ENCODE measurements at places on chromosomes 6 and 20. TPM values are rescaled to one million over a fixed set of nuclear protein-coding genes. Genes with fewer than 3 reads are reported as not detected.

The TBXT gene
- not detected for total RNA-seq

- no peak for DNase-seq
Measured at GRCh38 chr6:107331409-107332386, 127.7 kb downstream of the PDSS2 start.

DNA sequence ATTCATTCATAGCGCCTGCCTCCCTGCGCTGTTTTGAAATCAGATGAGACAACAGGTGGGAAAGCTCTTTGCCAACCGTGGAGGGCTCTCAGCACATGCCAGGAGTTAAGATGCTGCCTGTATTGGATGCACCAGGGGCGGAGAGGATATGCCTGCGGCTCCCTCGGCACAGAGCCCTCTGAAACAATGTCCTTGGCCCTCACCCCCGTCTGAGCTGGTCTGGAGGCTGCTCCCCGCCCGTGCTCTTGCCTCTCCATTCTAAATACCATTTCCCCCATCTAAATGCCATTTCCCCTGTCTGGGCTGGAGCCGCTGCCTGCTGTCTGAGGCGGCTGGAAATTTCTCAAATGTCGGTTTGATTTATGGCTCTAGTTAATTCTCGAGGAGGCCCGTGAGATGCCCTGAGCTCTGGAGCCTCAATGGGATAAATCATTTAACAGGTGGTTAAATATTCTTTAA lies 50.8 kb upstream of the MLN start:
- peak; percentile 15 for DNase-seq

- DNase-seq = peak; percentile 40
Measured at GRCh38 chr6:30238178-30238795, 25.1 kb upstream of the TRIM26 start.

- DNase-seq = peak; percentile 92
Measured at GRCh38 chr20:31560094-31560745, 44.9 kb upstream of the ID1 start.

- DNase-seq = peak; percentile 11
Measured at GRCh38 chr20:219290-220115, 7.6 kb upstream of the DEFB129 start.

- peak; percentile 9 for DNase-seq
Measured at GRCh38 chr20:61980647-61981583, 84.8 kb downstream of the TAF4 start.

GRCh38 chr6:53630533-53631226 lies 34.9 kb downstream of the KLHL31 start:
- no peak for DNase-seq

The SIM1 gene
- total RNA-seq = under 0.01 TPM

- no peak for DNase-seq
Measured at GRCh38 chr6:14641423-14642135, 524.0 kb downstream of the CD83 start.

- no peak for DNase-seq
Measured at GRCh38 chr6:88472851-88473525, 306.8 kb upstream of the CNR1 start.

- no peak for DNase-seq
Measured at GRCh38 chr6:5104667-5105066, 19.5 kb downstream of the PPP1R3G start.

DNA sequence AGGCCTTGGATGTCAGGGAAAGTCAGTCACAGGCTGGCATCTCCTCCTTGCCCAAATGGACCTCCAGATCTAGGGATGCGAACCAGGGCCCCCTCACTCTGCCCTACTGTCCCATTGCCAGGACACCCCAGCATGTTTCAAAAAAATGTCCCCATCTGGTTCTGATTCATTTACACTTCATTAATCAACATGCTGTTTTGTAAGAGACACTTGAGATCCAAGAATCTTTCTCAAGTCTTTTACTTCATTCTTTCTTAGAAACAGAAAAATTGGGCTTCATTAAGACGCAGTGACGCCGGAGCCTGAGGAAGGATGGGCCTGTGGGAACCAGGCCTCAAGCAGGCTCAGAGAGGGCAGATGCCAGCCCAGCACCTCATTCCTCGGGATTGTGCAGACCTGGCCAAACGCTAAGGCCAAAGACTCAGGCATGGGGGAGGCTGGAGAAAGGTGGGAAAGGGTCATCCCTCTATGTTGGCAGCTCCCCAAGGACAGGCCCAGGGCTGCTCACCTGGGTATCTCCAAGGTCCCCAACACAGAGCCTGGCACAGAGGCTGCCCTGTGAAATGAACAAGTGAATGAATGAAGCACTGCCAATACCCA lies 3.8 kb downstream of the RSPO4 start:
- DNase-seq = no peak

GRCh38 chr6:117550618-117551242 lies 51.6 kb downstream of the GOPC start:
- no peak for DNase-seq

DNA sequence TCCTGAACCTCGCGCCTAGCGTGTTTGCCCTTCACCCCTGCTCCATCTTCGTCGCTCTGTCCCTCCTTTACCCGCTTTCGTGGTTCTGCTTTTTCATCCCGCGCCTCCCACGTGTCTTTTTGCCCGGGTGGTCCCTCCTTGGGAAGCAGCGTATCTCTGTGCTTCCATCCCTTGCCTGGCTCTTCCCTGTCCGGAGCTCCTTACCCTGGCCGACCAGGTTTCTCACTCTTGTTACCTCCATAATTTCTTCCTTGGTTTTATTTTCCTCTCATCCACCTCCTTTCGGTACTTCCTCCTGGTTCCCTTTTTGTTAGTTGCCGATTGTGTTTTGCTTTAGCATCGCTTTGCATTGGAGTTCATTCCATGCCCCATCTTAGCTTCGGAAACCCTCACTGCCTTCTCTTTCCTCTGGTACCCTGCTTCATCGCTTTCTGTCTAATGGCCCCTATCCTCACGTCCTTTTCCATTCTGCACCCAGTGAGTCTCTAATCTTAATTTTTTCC lies 735 bp downstream of the FAM135A start:
- DNase-seq = peak; percentile 10

- no peak for DNase-seq
Measured at GRCh38 chr6:11806561-11807317, 28.1 kb upstream of the ADTRP start.

DNA sequence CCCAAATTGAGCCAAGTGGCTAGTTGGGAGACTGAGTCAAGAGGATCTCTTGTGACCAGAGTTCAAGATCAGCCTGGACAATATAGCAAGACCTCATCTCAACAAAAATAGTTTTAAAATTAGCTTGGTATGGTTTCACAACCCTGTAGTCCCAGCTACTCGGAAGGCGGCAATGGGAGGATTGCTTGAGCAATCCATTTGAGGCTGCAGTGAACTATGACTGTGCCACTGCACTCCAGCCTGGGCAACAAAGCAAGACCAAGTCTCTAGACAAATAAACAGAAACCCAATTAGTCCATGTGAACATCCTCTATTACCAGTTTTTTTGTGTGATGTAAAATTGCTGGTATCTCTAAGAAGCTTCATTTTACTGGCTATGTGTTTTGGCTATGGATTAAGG lies 106.2 kb downstream of the TULP4 start:
- no peak for DNase-seq

DNA sequence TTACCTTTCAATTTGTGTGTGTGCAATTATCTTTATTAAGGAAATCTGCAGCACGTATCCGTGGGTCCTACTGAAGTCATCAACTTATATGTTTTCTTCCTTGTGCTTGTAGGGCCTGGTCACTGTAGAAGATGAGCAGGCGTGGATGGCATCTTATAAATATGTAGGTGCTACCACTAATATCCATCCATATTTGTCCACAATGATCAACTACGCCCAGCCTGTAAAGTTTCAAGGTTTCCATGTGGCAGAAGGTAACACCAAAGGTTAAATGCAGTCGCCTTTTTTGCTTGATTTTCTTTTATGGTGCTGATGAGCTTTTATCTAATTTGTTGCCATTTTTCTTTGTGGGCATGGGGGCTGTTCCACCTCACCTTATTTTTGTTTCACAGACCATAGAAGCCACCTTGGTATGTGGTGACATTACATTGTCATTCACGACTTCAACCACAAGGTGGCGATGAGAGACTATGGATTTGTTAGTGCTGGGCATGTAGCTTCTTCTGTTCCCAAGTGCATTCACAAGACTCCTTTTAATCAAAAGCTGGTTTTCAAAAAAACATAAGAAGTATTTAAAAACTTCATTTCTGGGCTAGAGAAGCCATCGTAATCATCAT lies 106.5 kb upstream of the LAMP5 start:
- DNase-seq = peak; percentile 83

- no peak for DNase-seq
Measured at GRCh38 chr6:138011413-138011812, 95.8 kb downstream of the PERP start.

DNA sequence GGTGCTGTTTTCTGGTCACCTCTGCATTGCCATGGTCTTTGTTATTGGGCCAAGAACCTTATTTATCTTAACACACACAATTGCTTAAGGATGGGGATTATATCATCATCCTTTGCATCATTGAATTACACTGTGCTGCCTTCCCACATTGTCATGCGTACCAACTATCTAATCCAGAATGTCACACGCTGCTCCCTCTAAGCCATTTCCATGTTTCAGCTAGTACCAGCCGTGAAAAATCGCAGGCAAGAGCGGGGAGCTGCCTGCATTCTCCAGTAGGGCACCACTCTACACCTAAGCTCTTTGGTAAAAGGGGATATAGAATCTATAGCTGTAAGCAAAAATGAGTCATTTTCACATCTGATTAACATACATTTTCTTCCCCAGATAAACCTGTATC lies 277.0 kb downstream of the PRL start:
- no peak for DNase-seq

- no peak for DNase-seq
Measured at GRCh38 chr20:47303736-47304135, 52.8 kb downstream of the ZMYND8 start.

- no peak for DNase-seq
Measured at GRCh38 chr6:135418040-135418760, 79.3 kb downstream of the AHI1 start.

The TSBP1 gene
- not detected for total RNA-seq

DNA sequence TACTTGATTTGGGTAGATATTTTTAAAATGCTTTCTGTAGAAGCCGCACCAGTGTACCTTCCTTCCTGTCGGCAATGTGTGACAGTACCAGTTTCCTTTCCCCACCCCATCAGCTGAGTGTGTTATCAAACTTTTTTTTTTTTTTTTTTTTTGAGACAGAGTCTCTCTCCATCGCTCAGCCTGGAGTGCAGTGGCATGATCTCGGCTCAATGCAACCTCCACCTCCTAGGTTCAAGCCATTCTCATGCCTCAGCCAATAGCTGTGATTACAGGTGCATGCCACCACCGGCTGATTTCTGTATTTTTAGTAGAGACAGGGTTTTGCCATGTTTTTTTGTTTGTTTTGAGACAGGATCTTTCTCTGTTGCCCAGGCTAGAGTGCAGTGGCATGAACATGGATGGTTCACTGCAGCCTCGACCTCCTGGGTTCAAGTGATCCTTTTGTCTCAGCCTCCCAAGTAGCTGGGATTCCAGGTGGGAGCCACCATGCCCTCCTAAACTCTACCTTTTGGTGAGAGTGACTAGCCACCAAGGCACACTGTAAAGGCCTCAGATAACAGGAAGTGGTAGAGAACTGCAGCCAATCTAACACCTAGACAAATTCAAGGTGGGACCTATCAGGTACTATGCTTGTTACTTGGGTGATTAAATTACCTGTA lies 26.5 kb upstream of the ZBTB22 start:
- no peak for DNase-seq

GRCh38 chr6:167528239-167528638 lies 203.4 kb downstream of the TTLL2 start:
- no peak for DNase-seq

DNA sequence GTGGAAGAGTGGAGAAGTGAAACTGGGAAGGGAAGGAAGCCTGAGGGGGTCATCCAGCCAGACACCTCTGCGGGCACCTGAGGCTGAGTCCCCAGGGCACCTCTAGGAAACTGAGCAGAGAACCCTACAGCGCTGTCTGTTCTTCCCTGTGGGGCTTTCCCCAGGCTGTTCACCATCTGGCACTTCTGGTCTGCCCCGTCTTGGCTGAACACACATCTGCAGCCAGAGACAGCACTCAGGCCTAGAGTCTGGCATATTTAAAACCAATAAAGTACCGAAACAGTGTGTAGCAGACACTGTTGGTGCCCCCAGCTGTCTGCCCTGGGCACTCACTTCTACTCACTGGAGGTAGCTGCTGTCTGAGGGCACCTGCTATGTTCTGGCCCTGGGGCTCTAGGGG lies 9.4 kb upstream of the ARFGEF2 start:
- no peak for DNase-seq

GRCh38 chr6:130997061-130997753 lies 65.8 kb downstream of the EPB41L2 start:
- DNase-seq = peak; percentile 70

- DNase-seq = no peak
Measured at GRCh38 chr6:14921170-14921569, 324.7 kb upstream of the JARID2 start.

DNA sequence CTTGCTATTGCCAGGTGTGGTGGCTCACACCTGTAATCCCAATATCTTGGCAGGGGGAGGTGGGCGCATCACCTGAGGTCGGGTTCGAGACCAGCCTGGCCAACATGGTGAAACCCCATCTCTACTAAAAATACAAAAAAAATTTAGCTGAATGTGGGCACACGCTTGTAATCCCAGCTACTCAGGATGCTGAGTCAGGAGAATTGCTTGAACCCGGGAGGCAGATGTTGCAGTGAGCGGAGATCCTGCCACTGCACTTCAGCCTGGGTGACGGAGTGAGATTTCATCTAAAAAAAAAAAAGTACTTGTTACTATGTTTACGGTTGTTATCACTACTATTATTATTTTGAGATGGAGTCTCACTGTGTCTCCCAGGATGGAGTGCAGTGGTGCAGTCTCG lies 3.0 kb downstream of the PPT2 start:
- no peak for DNase-seq

DNA sequence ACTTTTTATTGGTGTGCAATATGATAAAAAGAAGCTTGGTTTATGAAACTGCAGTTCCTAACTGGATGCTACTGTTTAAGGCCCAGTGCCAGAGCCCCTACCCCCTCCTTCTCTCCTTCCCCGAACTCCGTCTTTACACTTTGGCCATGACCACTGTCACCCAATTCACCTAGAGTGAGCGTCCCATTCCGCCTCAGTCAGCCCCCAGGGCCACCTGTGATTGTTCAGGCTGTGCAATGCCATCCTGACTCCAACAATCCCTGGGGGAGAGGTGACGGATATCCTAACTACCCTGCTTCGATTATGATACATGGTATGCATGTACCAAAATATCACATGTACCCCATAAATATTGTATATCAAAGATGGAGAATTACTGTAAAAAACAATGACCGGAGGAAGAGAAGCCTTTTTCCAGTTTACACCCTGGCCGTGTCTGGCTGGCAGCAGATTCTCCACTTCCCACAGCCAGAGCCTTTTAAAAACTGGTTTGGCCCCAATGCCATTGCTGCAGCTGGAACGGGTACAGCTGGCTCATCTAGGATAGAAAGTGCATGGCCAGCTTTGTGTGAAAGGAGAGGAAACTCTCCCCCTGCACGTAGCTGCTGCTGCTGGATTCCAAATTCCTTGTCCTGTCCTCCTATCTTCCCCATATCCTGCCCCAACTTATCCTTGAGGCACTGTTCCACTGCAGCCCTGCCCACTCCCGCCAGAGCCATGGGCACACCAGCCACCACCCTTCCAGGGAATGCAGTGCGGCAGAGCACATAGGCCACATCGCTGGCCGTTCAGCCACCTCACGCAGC lies 99.7 kb downstream of the JPH2 start:
- DNase-seq = peak; percentile 28

- DNase-seq = no peak
Measured at GRCh38 chr20:6135347-6135746, 12.5 kb upstream of the FERMT1 start.
